ENCODE measurements at places on chromosomes 5 and 9.

- DNase-seq = no peak
Observed at GRCh38 chr9:127318651-127319167, 54.1 kb downstream of the GARNL3 start.

DNA sequence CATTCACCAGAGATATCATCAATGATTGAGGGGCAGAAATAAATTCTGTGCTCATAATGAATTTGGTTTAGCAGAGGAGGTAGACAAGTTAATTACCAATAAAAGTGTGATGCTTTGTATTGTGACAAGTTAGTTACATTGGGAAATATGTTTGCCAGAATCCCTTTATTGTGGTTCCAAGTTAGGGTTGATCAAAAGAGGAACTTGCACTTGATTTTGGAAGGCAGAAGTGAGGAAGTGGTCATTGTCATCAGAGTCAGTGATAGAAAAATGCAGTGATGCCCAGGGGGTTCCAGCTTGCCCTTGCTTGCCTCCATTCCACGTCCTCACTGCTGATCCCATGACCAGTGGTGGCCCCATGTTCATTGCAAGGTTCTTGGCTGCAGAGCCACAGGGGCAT, 69.7 kb downstream of the SVEP1 start:
- no peak for DNase-seq

DNA sequence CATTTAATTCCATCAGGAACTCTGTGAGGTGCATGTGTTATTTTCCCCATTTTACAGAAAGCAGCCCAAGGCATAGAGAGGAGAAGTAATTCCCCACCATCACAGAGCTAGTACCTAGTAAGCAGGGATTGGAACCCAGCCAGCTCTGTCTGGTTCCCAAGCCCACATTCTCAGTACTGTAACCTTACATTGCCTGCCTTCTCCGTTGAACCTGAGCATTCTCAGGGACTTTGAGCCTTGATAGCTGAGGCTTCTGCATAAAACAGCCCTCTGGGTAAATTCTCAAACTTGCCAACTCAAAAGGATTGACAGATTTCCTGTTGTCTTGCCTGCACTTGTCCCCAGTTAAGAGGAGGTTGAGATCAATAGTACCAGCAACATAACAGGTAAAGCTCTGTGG, 9.2 kb upstream of the GLE1 start:
- no peak for DNase-seq

GRCh38 chr9:35732800-35733541, 505 bp downstream of the CREB3 start:
- DNase-seq = no peak

DNA sequence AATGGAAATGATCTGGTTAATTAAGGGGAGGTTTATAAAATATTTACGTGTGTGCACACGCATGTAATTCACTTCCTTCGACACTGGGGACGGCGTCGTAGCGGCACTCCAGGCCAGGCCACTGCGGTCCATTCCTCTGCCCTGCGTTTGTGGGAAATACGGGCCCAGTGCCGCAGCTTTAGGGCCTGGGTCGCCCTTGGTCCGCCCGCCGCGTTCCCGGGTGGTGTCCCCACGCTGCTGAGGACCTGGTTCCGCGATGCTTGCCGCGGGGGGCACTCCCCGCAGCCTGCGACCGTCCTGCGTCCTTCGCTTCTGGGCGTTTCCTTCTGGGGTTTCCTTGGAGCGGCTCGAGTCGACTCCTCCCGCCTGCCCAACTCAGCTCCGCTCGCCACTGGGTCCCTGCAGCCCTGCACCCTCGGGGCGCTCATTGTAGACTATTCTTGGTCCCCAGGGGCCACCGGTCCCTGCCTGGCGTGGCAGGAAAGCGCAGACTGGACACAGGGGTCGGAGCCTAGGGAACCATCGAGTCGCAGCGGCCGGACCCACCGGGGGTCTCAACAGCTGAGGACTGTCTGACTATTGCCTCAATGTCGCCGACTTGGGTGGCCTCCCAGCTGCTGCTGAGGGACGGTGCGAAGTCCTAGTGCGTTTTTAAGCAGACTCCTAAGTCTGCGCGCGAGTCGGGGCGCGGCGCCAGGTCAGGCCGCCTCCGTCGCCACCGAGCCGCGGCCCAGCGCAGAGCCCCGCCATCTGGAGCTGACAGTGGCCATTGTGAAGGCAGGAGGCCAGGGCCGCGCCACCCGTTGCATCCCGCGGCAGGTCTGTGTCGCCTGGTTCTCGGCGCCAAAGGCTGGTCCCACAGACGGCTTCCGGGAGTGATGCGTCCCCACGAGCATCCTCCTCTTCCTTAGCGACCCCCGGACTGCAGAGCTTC, 4.4 kb upstream of the IRX1 start:
- no peak for DNase-seq

DNA sequence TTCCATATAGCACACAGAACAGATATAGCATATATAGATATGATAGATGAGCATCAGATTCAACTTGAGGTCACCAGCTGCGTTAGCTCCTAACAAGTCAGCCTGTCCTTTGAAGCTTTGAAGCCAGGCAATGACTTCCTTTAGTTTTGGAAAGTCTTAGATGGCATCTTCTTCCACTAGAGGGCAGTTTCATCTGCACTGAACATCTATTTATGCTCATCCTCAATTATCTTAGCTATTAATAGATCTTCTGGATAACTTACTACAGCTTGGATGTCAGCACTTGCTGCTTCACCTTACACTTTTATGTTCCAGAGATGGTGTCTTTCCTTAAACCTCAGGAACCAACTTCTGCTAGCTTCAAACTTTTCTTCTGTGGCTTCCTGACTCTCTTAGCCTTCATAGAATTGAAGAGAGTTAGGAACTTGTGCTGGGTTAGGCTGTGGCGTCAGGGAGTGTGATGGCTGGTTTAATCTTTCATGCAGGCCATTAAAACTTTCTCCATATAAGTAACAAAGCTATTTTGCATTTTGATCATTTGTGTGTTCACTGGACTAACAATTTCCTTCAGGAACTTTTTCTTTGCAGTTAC, 1401.4 kb downstream of the EFNA5 start:
- DNase-seq = no peak

- no peak for DNase-seq
Observed at GRCh38 chr5:44769877-44770209, 38.9 kb upstream of the MRPS30 start.

GRCh38 chr5:133149345-133149744, 97.5 kb downstream of the HSPA4 start:
- no peak for DNase-seq

DNA sequence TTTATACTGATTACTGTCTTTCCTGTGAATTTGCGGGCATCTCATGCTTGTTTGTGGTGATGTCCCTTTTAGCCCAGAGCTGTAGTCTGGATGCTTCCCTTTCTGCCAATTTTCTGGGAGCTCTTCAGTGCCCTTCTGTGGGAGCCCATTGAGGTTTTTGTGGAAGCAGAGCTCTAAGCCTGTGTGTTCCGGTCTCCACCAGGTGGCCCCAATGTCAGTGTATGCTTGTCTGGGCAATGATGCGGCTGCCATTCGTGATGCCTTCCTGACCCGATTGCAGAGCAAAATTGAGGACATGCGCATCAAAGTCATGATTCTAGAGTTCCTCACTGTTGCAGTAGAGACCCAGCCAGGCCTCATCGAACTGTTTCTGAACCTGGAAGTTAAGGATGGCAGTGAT, 35.1 kb downstream of the SH3GLB2 start:
- DNase-seq = no peak

GRCh38 chr5:118956727-118957126, 31.6 kb downstream of the DTWD2 start:
- no peak for DNase-seq

GRCh38 chr5:40654377-40654991, 25.2 kb upstream of the PTGER4 start:
- DNase-seq = no peak

DNA sequence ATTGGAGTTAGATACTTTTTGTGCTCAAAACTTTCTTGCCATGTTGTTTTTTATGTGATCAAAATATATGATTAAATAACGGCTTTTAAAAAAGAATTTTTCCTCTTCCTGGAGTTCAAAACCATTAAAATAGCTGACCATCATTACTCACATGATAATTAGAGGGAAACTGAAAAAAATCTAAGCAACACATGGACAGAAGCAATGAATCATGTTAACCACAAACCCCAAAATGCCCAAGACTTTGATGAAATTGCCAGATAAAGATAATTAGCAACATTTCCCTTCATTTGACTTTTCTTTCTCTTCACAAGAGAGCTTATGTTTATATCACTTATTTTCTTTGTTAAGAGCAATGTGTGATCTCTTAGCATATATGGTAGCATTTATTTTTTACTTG, 1294.2 kb downstream of the EFNA5 start:
- no peak for DNase-seq

- DNase-seq = no peak
Observed at GRCh38 chr9:137738703-137739102, 119.9 kb downstream of the EHMT1 start.

DNA sequence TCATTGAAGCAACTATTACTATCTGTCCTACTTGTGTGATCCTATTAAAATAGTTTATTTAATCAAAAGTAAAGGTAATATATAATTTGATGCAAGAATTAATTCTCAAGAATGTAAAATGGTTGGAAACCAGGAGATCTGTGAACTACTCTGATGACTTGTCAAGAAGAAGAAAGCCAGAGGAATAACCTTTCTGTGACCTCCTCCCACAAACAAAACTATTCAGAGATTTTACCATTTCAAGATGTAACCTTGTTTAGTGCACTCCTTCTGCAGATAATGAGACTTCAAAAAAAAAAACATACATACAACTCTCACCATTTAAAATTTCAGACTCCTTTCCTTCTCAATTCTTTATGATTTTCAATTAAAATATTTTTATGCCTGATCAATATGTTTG, 79.5 kb downstream of the RFX3 start:
- no peak for DNase-seq

DNA sequence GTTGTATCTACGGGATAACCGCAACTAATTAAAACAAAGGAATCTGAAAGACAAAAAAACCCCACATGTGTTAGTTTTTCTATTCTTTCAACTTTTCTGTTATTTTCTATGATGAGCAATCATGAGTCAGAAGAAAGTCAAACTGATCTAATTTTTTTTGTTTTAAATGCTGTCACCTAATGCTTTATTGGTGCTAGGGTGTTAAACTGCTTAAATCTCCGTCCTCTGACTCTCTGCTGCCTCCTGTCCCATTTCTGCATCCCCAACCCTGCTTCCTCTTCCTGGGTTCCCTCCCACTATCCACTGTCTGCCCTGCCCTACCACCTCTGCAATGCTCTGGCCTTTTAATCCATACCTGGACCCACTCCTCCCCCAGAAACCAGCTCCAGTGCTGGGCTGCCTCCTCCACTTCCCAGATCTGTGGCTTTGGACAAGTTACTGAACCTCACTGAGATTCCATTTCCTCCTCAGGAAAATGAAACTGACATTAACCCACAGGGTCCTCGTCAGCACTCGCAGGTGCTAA, 15.7 kb downstream of the PTPN3 start:
- no peak for DNase-seq

All from left lobe of liver (tissue), 2 donors.